Progenitor cell of endocrine pancreas (in vitro differentiated cells): ENCODE measurements at places on chromosomes 5 and 9.
A peak's percentile ranks its signal among the peaks of the same experiment; 100 is the strongest.

DNA sequence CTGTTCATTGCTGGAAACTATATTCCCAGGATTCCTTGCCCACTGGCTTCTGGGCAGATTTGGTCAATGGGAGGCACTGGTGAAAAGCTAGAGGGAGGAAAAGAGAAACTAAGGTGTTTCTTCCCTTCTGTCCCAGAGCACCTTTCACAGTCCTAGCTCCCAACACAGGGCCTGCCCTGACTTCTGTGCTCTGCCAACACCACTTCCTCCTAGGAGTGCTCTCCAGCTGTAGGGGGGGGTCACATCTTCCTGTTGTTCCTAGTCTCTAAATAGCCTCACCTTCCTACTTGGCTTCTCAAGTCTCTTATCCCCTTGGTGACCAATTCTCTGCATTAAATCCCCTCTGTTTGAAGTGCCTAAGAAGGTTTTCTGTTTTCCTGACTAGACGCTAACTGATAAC, 115.4 kb downstream of the ADRB2 start:
- DNase-seq, result no peak

- no peak for DNase-seq
These were observed 366.5 kb downstream of the TMEM38B start for GRCh38 chr9:106060885-106061284.

- no peak for DNase-seq
These were observed 636.5 kb downstream of the TAF11L14 start for GRCh38 chr5:18270635-18271338.

DNA sequence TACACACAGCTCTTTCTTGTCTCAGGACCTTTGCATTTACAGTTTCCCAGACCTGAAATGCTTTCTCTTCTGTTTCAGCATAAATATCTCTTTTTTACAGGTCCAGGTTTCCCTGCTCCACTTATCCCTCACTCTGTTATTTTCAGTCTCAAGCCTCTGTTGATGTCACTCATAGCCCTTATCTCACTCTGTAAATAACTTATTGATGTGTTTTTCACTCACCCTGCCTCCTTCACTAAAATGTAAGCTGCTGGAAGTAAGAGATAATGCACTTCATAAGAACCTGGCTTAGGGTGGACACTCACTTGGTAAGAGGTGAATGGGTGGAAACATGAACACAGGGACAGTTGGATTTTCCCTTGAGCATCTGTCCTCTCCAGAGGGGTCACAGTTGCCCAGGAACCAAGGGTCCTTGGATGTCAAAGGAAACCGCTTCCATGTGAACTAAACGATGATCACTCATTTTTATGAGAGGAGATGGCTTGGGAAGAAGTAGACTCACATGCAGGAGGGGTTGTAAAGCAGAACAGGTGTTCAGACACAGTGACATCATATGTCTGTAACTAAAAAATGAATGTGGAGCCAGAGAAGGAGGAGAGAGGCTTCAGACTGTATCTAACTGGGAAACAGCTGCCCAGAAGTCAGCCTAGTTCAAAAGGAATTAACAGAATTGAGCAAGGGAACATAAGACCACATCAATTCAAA, 5.5 kb upstream of the HTR4 start:
- no peak for DNase-seq

GRCh38 chr5:97618721-97619120, 435.7 kb upstream of the RIOK2 start:
- no peak for DNase-seq

- no peak for DNase-seq
These were observed 535.9 kb upstream of the FTMT start for GRCh38 chr5:121315786-121316185.

DNA sequence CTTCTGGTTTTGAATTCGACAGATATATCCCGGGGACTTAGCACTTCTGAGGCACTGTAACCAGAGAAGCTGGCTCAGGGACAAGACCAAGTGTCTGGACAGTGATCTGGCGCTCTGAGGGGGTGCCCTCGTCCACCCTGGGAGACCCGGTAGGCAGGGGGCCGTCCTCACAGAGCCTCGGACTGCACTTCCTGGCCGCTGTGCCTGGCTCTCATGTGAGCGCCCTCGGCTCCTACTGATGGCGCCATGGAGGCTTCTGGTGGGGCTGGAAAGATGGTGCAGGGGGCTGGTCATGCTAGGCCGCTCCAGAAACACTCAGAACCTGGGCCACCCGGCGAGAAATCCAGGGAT, 18.8 kb upstream of the SLC6A3 start:
- no peak for DNase-seq

GRCh38 chr9:80796632-80797031, 892.7 kb downstream of the TLE1 start:
- DNase-seq, result no peak

DNA sequence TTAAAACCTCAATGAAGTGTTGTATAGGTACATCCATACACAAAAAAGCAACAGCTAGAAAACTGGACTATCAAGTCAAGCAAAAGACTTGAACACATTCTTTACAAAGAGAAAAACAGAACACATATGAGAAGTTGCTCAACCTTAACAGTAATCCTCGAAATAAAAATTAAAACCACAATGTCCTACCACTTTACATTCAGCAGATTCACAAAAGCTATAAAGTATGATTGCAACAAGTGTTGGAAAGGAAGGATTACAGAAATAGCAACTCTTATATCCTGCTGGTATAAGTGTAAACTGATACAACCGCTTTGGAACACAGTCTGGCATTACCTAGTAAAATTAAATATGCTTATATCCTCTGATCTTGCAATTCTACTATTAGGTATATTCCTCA, 28.5 kb upstream of the GOLGA1 start:
- no peak for DNase-seq

DNA sequence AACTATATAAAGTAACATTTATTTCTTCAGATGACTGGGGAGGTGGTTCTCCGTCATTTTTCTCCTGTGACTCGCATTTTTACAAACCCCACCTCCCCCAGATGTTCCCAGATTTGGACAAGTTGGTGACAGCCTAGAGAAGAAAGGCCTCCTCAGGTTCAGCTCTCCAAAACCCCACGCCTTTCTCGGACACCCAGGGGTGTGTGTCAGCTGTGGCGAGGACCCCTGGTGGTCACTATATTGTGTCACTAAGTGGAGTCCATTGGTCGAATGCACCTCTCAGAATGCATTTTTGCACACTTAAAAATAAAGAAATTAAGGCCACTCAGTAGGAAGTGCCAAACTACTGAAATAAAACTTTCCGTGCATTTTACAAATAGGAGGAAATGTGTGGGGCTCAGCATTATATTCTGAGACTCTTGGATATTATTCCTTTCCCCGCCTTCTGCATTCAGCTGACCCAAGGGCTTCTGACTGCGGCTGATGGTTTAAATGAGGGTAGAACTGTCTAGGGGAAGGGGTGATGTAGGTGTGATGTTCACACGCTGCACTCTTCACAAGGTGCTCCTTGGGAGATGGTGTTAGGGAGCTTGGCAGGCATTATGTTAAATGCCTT, 47.6 kb downstream of the ACO1 start:
- DNase-seq, result peak; percentile 28

GRCh38 chr5:127702434-127702833, 757 bp upstream of the CCDC192 start:
- no peak for DNase-seq

GRCh38 chr5:153463806-153464205, 26.7 kb upstream of the GRIA1 start:
- DNase-seq, result no peak

DNA sequence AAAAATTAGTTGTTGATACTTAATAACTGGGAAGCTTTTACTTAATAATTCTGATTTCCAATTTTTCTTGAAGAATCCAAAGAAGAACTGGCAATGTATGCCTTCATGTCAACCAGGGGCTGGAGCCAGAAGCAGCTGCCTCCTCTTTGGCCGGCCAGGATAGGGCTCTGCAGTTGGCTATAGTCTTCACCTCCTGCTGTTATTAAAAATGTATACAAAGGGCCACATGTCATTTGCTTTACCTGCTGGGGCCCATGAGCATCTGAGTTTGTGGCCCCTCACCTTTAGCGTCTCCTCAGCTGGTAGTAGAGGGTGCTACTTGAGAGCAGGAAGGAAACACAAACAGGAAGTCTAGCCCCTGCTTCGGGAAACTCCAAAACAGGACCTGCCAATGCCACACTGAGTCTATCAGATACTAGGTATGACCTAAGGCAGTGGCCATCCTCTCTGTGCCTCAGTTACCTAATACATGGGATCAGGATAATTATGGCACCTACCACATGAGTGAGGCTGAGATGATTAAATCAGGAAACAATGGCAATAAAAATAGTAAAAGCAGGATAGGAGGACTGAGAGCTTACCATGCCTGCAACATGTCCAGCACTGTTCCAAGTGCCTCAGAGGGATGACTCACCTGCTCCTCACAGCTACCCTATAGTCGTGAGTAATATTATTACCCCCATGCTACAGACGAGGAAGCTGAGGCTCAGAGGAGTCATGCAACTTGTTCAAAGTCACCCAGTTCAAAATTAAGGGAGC, 21.3 kb downstream of the CCDC69 start:
- DNase-seq, result no peak

DNA sequence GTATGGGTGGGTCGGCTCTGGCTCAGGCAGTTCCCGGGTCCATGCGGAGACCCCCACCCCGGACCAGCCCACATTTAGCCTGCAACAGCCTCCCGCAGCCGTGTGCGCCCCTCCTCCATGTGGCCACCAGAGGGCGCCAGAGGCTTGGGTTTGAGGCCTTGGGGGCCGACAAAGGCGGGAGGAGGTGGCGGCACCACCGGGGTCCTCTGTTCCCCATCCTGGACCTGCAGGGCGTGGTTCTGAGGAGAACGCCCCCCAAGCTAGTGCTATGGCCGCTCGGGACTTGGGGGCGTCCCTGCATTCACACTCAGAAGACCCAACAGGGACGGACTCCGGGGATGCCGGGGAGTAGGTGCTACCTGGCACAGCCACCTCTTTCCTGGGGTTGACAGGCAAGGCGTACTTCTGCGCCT, 16.5 kb downstream of the ASS1 start:
- peak; percentile 80 for DNase-seq

DNA sequence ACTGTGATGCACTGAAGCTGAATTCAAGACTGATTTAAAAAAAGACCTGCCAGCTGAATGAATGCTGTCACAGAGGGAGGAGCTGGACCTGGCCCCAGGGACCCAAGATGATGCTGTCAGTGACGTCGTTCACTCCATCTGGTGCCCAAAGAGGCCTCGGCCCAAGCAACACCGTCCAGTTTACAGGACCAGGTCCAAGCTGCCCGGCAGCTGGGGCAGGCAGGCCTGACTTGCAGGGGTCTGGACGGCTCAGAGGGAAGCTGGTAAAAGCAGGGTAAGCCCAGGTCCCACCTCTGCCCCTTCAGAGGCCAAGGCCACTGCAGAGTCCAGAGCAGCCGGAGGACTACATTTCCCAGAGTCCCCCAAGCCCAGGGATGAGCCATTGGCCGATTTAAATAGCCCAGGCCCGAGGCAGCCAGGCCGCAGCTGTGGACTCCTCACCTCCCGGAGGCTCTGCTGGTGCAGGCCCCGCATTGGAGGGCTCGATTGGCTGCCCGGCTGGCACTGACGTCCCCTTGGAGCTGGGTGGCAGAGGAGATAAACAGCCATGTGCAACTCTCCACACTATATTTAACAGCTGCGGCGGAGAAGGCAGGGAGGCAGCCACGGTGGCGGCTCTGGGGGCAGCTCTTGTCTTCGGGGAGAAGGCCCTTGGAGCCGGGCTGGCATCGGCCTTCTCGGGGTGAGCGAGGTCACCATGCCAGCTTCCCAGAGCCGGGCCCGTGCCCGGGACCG, at the start of gene PLPP7:
Gene PLPP7 (plus strand): TSS at position 423 of the 735 bp plus-strand sequence. CDS start 275 bp downstream, at position 698.
- no peak for DNase-seq

- no peak for DNase-seq
These were observed 194.5 kb downstream of the NR3C1 start for GRCh38 chr5:143208781-143209510.

DNA sequence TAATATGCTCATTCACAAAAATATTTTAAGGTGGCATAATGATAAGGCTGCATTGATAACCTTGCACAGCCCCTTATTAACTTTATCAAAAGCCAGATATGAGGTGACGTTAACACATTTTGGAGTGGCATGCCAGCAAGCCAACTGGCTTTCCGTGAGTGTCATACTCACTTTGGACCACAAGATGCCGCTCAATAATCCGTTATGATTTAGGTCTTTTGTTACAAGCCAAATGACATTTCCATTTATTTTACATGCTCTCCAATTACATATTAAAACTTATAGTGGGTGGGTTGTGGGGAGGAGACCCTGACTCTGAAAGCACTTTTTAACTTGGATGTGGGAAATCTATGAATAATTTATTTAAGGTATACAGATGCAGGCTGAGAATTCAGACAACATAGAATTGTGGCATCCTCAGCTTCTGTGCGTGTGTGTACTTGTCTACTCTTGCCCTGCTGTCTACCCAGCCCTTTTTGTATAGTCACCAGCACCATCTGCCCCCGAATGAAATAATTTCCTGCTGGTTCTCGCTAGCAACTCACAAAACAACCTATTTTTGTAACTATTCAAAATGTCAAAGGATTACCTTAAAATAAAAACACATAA, 305.1 kb downstream of the PSAT1 start:
- no peak for DNase-seq

- DNase-seq, result no peak
These were observed 179.5 kb downstream of the NTRK2 start for GRCh38 chr9:84849049-84849448.

GRCh38 chr5:68049053-68049713, 166.4 kb upstream of the PIK3R1 start:
- no peak for DNase-seq

DNA sequence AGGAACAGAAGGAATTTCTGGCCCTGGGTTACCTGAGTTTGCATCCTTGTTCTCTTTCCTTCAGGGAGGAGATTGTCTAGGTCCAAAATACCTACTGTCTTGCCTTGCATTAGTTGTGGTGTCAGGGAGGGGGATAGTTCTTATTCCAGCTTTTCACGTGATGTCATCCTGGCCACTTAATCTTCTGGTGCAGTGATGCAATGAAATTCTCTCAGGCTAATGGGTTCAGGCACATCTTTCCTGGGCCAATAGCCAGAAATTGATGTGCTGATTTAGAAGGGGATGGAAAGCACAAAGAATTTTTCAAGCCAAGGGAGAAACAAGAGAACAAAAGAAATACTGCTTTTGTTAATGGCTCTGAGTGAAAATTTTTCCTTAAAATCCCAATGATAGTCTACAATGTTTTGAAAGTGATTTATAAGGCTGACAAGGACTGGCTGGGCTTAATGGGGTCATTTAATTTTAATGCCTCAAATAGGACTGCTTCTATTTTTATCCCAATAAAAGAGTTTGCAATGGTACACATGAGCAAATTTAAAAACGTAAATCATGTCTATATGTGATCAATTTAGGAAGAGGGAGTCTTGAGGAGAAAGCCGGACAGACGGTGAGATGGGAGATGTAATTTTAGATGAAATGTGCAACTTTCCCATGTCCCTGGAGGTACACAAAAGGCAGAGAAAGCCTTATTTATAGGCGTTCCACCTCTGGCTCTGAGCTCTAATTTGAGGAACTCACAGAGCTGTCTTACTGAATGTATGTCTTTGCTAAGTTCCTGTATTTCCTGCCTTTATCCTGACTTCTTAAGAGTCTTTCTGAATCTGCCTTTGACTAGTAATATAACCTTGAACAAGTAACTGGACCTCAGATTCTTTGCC, 89.3 kb upstream of the SV2C start:
- DNase-seq, result no peak

DNA sequence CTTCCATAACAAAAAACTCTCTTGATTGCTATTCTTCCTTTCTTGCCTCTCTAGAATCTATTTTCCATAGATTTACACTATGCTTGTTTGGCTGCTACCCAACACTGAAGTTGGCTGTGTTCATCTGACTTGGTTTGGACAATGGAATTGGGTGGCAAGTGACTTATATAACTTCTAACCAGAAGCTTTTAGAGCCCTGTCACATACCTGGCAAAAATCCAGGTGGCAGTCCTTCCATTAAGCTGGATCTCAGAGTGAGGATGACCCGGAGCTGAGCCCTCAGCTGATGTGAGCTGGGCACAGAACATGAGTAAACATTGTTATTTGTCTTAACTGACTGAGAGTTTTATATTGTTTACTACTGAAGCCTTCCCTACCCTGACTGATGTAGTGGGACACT, 225.7 kb downstream of the TLR4 start:
- no peak for DNase-seq
